NCI-H82 (cell line): ENCODE measurements at places on chromosomes 5 and 9.

DNA sequence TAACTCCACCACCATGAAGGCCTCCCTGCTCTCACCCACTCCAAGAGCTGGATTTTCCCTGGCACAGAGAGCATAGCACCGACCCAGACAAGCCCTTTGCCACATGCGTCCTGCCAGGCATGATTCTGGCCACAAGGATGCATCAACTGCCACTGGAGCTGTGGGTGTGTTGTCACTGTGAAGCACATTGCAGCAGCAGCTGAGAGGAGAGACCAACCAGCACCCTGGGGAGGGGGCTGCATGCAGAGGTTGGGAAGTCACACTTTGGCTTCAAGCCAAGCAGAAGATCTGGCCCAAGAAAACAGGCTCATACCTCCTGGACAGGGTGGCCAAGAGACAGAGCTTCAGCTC is 22.6 kb upstream of the PTGES start:
- no peak for DNase-seq

DNA sequence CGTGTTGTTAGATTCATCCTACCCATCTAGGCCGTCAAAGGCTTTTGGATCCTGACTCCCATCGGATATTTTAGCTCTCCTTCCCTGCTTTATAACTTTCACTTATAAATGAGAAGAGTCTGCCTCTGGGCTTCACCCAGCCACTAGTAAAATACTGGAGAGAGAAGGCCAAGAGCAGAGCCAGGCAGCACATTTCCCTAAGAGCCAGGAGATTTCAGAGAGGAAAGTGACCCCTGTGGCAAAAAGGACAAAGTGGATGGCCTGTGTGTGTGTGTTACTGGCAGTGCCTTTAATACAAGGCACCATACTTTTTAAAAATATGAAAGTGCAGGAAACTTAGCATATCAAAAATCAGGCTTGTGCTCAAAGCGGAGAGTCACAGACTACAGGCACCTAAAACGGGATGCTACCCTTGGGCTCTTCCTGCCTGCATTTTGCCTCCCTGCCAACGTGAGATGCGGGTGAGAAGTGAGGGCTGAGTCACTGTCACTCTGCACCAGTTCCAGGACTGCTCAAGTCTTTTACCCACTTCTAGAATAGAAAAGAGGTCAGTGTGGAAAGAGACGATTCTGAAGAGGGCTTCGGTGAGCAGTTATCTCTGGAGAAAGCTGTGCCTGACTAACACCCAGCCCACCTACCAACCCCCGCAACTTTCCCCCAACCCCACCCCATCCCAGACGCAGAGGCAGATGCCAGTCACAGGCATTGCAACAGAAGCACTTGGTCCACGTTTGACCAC is 15.9 kb downstream of the NFIL3 start:
- DNase-seq = no peak

GRCh38 chr5:147065071-147065470 is 169.8 kb upstream of the STK32A start:
- no peak for DNase-seq

DNA sequence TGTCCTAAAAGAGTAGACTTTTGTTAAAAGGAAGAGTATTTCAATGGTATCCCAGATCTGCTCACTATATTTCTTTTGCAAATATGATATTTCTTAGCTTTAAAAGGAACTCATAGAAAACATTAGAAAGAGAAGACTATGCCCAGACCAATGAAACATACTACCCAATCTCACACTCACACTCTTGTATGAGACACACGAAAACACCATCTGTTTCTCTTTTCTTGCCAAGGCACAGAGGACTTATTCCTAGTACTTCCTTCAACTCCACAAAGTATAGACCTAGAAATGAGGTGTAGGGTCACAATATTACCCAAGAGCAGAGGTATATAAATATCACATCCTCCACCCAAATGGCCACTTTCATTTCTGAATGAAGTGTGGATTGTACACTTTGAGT is 292.4 kb upstream of the ACO1 start:
- no peak for DNase-seq

DNA sequence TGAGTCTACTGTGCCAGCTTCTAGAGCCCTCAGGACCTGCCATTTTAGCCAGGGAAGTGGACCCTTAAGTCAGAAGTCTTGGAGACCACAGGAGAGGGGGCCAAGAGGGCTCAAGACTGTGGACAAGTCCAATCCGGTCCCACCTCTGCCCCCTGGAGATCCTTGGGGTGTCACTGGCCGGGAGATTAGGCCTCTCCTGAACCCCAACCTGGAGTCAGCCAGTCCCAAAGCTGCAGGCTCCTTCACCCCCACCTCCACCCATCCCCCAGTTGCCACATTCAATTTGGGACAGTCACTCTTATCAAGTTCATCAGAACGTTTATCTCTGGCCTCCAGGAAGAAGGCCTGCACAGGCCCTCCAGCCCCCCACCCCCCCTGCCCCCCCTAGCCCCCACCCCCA is 290 bp downstream of the SLC23A1 start:
- DNase-seq = no peak

- DNase-seq = no peak
Observed at GRCh38 chr5:128966375-128966774, 1.1 kb downstream of the SLC27A6 start.

- peak; percentile 77 for DNase-seq
Observed at GRCh38 chr5:36744773-36745589, 131.6 kb upstream of the NIPBL start.

DNA sequence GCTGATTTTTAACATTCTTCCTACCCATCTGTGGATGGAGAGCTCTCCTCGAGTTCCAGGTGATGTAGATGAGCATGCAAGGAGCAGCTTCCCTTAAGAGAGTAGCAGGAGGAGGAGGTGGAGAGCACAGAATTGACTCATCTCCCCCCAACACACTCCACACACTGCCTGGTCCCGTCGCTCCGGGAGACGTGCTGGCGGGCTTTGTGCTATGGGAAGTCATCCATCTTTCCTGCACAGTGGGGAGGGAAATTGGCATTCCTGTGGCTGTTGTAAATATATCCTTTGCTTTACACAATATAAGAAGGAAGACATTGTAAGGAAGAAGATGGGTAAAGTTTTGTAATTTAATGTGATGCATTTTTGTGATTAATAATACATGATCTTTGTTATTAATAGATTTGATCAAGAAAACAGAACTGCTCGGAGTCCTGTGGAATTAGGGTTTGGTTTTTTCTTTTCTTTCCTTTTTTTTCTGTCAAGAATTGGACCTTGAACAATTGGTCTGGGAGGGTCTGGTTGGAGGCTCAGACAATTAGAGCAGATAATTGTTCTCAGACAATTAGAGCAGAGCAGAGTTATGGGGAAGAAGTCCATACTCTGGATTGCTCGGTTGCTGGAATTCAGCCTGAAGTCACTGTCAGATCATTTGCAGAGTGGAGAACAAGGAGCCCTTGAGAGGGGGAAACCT is 297.8 kb downstream of the GADD45G start:
- DNase-seq = no peak

DNA sequence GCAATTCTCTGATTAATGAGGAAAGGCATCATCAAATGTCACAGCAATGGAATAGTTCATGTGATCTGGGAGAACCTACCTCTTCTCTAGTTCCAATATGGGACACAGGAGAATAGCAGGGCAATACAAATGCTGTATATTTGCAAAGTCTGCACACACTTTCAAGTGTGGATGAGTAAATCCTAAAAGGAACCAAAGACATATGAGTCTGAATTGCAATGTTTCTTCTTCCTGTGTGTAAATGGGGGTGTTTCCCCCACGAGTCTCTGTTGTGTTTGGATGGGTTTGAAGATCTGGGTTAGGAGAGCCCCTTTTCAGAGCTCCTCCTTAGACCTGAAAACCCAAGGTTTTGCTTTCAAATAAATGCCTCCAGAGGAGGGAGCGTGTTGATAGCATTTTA is 26.9 kb downstream of the SLC46A2 start:
- DNase-seq = no peak

DNA sequence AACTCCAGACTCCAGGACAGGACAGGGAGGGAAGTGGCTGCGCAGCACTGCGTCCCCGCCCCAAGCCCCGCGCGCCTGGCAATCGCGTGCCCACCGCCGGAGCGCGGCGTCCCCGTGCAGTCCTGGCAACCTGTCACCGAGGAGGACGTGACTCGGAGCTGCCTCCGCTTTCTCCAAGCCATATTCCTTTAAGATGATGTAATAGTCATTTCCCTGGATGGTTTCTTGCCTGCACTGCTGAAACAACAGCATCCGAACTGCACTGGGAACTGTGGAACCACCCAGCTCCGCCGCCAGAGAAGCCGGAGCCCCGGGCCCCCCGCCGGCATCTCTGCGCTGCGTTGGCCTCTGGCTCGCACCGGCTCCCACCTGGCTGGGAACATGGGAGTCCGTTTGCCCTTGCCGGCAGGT is 34.5 kb downstream of the KCTD16 start:
- DNase-seq = peak; percentile 11

DNA sequence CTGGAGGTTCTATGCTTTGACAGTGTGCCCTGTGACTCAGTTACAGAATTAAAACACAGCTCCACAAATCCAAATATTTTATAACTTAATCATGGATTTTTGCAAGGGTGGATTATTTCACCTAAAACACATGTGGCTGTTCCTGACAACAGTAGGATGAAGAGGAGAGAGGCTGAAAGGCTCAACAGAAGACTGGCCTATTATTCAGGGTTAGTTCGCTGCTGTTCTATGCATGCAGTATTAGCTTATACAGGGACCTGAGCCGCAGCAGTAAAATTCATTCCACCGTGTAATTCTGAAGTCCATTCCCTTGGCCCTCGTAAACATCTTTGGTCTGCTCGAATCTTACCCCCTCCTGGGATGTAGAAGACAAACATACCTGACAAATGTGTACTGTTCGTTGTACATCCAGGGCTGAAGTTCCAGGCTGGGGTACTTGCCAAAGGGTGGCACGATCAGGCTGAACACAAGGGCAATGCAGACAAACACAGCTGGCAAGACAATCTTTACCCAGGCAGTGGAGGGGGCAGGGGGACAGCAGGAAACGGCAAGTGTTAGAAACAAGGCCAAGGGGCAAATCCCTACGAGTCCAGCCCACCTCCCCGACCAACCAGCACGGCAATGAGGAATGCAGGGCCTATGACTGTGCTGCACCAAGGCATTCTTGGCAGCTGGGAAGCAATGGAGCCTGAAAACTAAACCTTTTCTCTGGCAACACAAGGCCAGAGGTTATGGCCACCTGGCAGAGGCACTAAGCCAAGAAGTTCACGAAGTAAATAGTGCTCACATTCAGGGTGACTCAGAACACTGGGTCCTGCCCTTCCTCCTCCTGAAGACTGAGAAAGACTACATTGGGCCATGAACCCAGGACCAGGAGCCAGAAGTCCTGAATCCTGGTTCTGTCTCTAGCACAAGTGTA is 46.8 kb downstream of the NIPSNAP3B start:
- no peak for DNase-seq

DNA sequence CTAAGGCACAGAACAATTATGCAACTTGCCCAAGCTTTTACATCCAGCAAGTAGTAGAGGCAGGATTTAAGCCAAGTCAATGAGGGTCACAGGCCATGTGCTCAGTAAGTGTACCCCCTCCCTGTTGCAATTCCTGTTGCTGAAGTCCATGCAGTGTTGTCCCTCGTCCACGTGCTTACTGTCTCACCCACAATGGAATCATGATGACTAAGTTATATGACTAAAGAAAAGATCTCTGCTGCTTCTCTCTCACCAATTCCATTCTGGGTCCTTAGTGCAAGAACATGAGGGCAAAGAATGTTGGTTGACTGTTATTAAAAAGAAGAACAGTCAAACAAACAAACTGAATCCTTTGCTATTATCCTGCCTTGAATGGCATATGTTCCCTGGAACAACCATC is 233.6 kb upstream of the SLC24A2 start:
- DNase-seq = no peak

DNA sequence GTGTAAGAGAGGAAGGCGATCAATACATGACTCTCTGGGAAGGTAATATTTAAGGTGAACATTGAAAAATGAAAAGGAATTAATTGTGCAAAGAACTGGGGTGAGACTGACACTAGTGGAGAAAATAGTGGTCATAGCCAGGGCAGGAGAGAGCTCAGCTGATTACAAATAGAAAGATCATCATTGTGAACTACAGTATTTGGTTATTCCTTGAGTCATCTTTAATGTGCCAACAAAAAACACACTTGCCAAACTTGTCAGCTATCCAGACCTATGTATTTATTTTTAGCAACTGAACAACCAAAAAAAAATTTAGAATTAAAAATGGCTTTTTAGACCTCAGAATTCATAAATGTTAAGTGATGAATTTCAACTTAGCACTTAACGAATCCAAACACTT is 749.8 kb upstream of the CDH9 start:
- no peak for DNase-seq

- DNase-seq = no peak
Observed at GRCh38 chr9:38022203-38022895, 46.7 kb downstream of the SHB start.

GRCh38 chr9:24381205-24381604 is 164.5 kb downstream of the IZUMO3 start:
- DNase-seq = no peak

- DNase-seq = no peak
Observed at GRCh38 chr9:88811511-88811910, 179.8 kb upstream of the S1PR3 start.

- no peak for DNase-seq
Observed at GRCh38 chr5:160108124-160108523, 11.1 kb downstream of the PWWP2A start.

DNA sequence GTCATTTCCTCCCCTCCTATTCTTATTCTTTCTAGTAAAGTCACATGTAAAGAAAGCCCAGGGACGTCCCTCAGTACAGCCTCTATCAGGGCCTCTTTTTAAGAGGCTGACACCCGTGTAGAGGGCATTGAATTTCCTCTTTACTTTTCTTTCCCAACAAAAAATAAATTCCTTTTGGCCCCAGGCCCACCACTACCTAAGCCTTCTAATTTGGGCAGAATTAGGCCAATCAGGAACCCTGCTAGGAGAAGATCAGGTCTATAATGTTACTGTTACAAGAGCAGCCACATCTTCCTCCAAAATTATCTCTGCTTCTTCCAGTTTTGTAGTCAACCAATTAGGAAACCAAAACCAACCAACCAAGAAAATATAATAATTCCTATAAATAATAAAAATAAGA is 189.6 kb upstream of the NREP start:
- no peak for DNase-seq

DNA sequence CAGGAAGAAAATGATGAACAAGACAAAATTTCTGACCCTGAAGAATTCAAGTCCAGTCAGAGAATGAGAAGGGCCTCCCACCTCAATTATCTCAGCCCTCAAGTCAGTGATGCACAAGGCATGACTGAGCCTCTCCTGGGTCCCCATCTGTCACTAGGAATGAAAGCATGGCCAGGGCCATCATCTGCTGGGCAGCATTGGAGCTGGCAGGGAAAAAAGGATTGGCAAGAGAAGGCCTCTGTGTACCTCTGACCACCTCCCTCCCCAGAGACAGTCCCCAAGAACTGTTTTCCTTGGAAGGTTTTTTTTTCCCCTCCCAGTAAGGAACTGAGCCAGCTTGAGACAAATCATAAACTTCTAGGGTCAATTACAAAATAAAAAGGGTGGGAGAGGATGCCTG is 76.7 kb downstream of the KLHL3 start:
- no peak for DNase-seq

GRCh38 chr5:149938791-149939358 is 5.7 kb downstream of the PDE6A start:
- DNase-seq = no peak

- DNase-seq = no peak
Observed at GRCh38 chr5:133227897-133228296, 176.1 kb downstream of the HSPA4 start.
